ENCODE measurements at places on chromosomes 12 and 14. TPM values are rescaled to one million over a fixed set of nuclear protein-coding genes. Genes with fewer than 3 reads are reported as not detected.

Gene KLHDC2
- total RNA-seq, result 93.2 TPM

Gene GCH1
- 12.4 TPM for total RNA-seq

Gene KCNH5
- total RNA-seq, result 0.09 TPM

Gene FGF6
- total RNA-seq, result not detected

Gene GSC
- total RNA-seq, result 0.71 TPM

Gene AHNAK2
- total RNA-seq, result 59.3 TPM

Gene RIPK3
- total RNA-seq, result 2.5 TPM

Gene SLC7A7
- total RNA-seq, result 4.1 TPM

Gene B3GNT4
- 0.09 TPM for total RNA-seq

Gene LGR5
- not detected for total RNA-seq

Gene CD4
- 0.43 TPM for total RNA-seq

Gene PLD4
- total RNA-seq, result 0.09 TPM

Gene SMCO2
- 0.14 TPM for total RNA-seq

Gene CD163L1
- total RNA-seq, result 0.28 TPM

Gene RNASE1
- total RNA-seq, result not detected

Gene CLEC4C
- not detected for total RNA-seq

Gene NTF3
- total RNA-seq, result 0.09 TPM

Gene TCL1B
- not detected for total RNA-seq

Gene ZBTB39
- 2.8 TPM for total RNA-seq

Gene TUNAR
- not detected for total RNA-seq

Gene SLC25A21
- total RNA-seq, result 0.57 TPM

Gene KLRG1
- 0.65 TPM for total RNA-seq

Gene LHX5
- total RNA-seq, result not detected

Gene MYH6
- not detected for total RNA-seq

Gene TBPL2
- total RNA-seq, result not detected

Gene RPS6KL1
- total RNA-seq, result 0.46 TPM

Gene C14orf132
- 13.5 TPM for total RNA-seq

Gene GZMB
- not detected for total RNA-seq

Gene DIO2
- total RNA-seq, result 14.1 TPM

Gene CCDC38
- total RNA-seq, result not detected

Gene CKAP4
- 312 TPM for total RNA-seq

Gene SOAT2
- not detected for total RNA-seq

Gene C3AR1
- total RNA-seq, result 0.18 TPM

Gene RHEBL1
- not detected for total RNA-seq

Gene PPP1R1A
- total RNA-seq, result not detected

Gene TEX52
- total RNA-seq, result not detected

Gene CCND2
- 44.0 TPM for total RNA-seq
